CD4-positive, alpha-beta T cell treated with Interleukin-10 for 1 hour (primary cell): ENCODE measurements at places on chromosomes 7 and 10.

- DNase-seq = peak; percentile 47
These were observed 26.2 kb downstream of the IKZF1 start for GRCh38 chr7:50330696-50331095.

DNA sequence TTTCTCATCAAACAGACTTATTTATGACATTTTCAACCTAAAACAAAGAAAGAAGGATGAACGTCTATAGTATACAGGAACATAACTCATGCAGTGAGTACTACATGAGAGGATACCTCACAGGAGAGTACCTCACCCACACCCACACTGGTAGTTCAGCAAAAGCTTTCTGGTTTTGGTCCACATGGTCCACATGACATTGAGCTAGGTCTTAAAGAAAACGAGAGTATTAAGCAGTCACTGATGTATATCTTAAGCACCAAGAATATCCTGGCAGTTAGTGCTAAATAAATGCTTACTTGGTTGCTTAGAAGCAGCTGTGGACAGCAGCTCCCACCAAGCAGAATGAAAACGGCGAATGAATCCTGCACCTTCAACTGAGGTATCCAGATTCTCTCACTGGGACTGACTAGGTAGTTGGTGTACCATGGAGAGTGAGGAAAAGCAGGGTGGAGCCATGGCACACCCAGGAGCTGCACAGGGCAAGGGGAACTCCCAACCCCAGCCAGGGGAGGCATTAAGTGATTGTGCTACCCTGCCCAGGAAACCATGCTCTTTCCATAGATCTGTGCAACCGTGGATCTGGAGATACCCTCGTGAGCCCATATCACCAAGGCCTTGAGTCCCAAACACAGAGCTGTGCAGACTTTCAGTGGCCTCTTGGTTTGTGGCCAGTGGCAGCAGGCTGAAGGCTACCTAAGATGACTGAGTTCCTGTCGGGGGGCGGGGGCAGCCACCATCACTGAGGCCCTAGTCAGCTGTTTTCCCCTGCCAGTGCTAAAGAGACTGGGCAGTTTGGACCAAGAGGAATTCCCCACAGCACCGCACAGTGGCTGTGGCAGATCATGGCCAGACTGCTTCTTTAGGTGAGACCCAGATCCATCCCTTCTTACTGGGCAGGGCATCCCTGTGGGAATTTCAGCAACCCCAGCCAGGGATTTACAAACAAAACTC is 143.4 kb downstream of the SGMS1 start:
- DNase-seq = no peak

- DNase-seq = no peak
These were observed 299.1 kb downstream of the BBS9 start for GRCh38 chr7:33428415-33428814.

GRCh38 chr10:87927091-87927490 is 63.7 kb downstream of the PTEN start:
- no peak for DNase-seq

DNA sequence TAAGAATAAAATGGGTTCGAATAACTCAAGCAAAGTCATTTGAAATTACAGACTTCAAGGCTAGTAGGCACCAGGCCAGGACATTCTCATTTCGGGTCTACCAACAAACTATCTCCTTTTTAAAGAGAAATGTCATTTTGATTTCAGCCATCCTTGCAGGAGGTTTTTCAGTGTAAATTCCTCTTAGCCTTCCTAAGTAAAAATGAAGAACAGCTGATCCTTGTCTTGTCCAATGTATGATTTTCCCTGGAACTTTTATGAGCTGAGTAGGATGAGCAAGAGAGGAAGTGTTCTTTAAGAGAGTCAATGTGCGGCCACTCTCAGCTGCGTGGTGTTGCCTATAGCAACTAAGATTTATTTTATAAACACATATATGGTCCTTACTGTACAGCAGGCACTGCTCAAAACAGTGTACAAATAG is 110.1 kb downstream of the PLCE1 start:
- no peak for DNase-seq

DNA sequence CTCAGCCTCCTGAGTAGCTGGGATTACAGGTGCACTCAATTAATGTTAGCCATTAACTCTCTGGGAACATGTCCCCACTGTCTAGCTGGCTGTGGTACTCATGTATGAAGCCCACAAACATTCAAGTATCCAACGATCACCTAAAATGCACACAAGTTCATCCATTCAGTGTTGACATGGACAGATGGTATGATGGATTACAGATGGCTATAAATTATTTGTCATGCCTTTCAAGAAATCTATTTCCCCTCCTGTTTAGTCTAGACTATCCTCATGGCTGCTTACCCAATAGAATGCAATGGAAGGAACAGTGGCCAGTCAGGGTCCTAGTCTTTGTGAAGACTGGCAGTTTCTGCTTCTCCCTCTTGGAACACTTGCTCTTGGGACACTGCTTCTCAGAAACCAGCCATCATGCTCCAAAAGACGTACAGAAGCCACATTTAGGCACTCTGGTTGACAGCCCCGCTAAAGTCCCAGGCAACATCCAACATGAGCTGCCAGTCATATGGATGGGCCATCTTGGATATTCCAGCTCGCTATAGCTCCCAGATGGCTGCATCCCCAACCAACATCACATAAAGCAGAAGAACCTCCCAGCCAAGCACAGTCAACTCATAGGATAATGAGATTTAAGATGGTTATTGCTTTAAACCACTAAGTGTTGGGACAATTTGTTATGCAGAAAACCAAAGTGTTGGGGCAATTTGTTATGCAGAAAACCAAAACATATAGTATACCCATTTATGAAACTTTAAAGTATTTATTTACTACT is 33.1 kb downstream of the MYL10 start:
- DNase-seq = no peak

- peak; percentile 20 for DNase-seq
These were observed 8.4 kb upstream of the RBM28 start for GRCh38 chr7:128352153-128352537.

- no peak for DNase-seq
These were observed 201.9 kb upstream of the FRMD4A start for GRCh38 chr10:14532473-14533251.

DNA sequence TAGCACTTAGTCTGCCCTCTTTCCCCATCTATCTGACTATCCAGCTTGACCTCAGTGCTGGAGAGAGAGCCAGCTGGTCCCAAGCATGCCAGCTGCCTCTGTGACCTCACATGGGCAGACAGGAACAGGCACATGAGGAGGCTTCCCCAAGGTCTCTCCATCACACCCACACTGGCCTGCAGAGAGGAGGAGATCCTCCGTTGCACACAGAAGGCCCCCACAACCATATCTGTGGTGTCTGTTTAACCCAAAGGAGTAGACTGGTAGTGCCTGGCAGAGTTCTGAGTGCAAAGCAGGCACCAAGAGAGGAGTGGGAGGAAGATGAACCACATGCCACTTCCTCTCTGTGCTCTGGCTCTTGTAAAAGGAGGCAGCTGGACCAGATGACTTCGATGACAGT is 4.8 kb upstream of the ANK3 start:
- DNase-seq = peak; percentile 7

- no peak for DNase-seq
These were observed 85.0 kb upstream of the FGL2 start for GRCh38 chr7:77284616-77285015.

DNA sequence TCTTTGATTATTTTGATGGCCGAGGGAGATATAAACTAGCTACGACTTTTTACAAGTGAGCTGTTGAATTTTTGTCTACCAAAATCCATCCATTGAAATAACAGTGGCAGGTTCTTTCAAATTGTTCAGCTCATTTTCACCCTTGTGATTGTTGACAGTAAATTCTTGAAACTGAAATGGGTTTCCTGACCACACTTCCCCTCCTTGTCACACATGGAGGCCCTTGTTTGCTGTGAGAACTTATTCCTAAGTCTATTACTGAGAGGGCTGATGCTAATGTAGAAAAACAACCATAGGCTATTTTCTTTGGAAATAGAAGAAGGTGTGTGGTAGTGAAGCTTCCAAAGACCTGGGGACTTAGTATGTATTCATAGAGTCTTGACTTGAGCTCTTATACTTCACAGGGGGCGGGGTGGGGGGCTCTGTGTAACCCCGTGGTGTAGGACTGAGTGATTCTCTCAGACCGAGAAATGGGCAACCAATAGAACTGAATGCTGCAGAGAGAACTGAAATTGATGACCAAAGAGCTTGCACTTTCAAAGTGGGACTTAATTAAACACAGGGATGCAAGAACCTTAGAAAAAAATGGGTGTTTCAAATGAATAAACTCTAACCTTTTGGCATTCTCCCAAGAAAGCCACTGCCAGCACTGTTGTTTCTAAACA is 718.9 kb downstream of the CCSER2 start:
- DNase-seq = no peak

GRCh38 chr7:2071133-2071832 is 161.5 kb downstream of the MAD1L1 start:
- no peak for DNase-seq

DNA sequence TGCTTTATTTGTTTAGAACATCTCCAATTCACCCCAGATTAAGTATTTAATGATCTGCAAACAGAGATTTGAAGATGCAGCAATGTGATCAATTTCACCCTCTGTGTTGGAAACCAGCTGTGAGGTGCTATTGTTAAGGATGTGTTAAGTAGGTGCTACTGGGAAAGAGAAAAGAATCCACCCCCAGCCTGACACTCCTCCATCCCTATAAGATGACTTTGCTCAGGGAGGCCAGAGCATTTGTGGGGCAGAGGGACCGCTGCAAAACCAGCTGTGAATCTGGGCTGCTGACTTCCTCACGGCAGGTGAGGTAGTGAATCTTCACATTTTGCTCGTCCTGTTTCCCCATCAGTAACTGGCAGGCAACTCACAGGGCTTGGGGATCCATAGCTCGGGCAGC is 297.5 kb downstream of the GFRA1 start:
- no peak for DNase-seq

DNA sequence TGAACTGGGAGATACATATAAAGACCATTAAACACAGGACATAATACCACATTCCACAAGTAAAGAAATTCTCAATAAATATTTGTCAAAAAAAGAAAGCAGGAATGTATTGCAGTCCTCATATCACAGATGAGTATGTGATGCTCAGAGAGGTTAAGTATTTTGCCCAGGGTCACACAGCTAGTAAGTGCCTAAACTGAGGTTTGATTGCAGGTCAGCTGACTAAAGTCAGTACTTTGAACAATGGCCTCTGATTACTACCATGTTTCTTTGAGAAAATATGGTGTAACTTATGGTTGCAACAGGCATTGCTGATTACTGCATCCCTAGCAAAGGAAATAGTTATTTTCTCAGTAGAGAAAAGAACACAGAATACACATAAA is 267.1 kb downstream of the ELMO1 start:
- DNase-seq = no peak

- DNase-seq = no peak
These were observed 181.1 kb downstream of the DNAJB6 start for GRCh38 chr7:157517782-157518513.

DNA sequence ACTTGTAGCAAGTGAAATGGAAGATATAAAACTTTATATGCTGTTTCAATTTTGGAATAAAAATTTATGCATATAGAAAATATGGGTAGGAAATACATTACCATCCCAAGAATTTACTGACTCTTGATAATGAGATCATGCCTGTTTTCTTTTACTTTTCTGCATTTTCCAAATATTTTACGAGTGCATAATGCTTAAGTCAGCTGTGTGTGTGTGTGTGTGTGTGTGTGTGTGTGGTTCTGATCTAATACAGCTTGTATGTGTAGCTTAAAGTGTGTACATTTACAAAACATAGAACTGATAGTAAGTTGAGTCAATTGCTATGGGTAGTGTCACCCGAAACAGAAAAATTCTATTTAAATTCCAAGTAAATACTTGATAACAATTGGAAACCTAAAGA is 315.9 kb upstream of the LRRN3 start:
- DNase-seq = no peak

- DNase-seq = no peak
These were observed 340.6 kb upstream of the NRP1 start for GRCh38 chr10:33674986-33675599.

DNA sequence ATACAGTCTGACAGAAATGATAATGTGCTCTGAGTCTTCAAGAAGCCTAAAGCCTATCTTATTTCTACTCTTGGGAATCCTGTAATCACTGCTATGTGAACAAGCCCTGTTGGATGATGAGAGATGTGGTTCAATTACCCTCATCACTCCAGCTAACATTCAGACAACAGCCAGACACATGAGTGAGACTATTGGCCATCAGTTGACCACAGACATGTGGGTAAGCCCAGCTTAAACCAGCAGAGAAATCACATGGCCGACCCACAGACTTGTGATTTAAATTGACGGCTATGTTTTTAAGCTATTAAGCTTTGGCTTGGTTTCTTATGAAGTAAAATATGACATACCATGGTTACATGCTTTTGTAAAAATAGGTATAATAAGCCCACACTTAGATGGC is 2.6 kb downstream of the MBL2 start:
- DNase-seq = no peak

GRCh38 chr7:80257756-80258155 is 123.1 kb downstream of the GNAI1 start:
- no peak for DNase-seq

DNA sequence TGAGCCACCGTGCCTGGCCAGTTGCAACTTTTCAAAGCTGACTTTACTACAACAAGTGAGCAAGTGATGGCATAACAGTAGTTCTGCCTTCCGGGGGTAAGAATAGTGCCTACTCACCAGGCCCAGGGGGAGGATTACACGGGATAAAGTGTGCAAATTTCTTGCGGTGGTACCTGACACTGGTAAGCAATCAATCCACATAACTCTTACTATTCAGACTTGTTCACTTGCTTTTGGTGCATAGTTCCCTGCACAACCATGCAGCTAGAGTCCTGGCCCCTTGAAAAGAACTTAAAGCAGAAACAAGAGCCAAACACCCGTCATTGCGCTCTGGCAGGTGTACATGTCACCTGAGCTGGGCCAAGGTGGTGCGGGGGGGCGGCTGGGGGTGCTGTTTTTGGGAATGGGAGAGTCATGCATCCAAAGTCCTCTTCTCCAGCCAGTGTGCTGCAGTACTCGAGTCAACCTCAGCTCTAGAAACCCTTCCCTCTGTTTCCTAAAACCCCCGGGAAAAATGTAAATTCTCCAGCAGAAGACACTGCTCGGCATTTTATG is 5.4 kb upstream of the COBL start:
- DNase-seq = no peak

- DNase-seq = no peak
These were observed 133.8 kb upstream of the ZNF92 start for GRCh38 chr7:65239707-65240352.

GRCh38 chr7:146943483-146943882 is 826.9 kb downstream of the CNTNAP2 start:
- DNase-seq = no peak

DNA sequence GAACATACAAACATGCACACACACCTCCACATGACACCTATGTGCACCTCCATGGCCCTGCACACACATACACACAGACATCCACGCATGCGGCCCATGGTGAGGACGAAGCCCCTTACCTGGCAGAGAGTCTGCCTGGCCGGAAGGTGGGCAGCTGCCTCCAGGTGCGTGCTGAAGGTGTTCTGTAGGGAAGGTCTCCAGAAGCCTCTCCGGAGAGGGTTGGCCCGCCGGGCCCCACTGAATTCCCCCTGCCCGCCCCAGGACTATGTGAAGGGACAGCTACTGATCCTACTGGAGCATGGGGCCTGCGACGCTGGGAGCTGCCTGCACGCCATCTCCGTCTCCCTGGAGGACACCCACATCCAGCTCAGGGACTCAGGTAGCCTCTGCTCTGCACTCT is 8.5 kb upstream of the ZNF467 start:
- DNase-seq = no peak
